ENCODE measurements at places on chromosomes 7 and 10.

DNA sequence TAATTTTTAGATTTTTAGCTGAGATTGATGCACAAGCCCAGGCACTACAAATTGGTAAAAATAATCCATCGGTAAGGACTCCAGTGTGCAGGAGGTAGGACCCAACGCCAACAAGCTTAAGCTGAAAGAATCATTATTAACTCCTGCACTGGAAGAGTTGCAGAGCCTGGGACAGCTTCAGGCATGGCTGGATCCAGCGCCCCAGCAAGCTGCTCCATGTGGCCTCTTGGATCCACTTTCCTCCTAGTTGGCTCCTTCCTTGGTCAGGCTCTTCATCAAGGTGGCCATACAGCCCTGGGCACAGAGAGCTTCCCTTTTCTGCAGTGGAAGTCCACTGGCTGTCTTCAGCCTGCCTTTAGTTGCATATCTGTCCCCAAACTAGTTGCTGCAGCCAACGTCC, 497.4 kb upstream of the FOXK1 start:
- DNase-seq, result no peak

DNA sequence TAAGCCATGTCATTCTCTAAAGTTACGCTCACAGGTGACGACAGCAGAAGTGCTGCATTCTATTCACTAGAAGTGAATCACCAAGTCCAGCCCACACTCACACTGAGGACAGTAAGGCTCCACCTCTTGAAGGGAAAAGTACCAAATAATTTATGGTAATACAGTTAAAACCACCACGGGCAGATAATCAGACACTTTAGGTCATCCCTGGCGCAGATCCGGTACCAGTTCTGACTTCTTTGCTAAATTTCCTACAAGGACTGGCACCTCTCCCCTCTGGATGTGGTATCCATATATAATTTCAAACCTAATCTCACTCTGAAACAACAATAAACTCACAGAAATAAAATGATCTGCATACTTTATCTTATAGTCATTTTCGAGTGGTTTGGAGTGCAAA, 954.7 kb upstream of the GHITM start:
- no peak for DNase-seq

DNA sequence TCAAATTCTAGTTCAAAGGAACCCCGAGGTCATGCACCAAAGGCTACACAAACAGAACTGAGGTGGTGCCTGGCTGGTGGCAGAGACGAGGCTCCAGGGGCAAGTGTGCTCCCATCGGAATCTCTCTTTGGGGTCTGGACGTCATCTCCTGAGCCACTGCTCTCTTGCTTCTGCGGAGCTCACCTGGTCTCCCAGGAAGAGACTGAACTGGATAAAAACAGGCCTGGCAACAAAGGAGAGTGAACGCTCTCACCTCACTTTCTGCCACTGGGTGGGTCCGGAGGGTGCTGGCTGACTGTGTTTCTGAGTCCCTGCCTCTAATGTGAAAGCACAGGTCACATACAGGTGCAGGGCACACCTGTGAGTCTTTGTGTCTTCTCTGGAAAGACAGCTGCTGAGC, 22.4 kb downstream of the VIPR2 start:
- DNase-seq, result no peak

- DNase-seq, result no peak
Measured at GRCh38 chr7:50988465-50988864, 205.8 kb upstream of the GRB10 start.

GRCh38 chr7:159323359-159323758, 178.7 kb upstream of the VIPR2 start:
- DNase-seq, result no peak

DNA sequence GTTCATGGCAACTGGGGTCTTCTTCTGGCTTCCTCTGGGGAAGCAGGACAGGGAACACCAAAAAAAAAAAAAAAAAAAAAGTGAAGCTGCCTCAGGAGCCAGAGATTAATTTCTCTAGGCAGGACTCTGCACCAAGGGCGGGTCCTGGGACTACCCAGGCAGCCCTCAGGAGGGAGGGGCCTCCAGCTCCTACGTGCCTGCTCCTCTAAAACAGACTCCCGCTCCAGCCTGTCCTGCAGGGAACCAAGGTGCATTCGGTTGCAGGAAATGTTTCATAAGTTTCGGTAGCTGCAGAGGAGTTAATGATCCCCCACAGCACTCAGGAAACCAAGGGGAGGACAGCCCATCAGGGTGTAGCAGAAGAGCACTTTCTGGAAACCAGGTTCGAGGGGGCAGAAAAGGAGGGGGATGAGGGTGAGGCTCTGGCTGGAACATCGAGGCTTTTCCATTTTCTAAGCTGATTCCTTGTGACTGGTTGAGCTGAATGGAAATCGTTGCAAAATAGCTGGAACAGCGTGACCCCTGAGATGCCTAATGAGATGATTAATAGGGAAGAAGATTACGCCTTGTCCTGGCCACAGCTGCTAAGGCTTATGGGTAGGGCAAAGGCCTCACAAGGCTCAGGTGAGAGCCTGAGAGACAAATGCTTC, 84.2 kb downstream of the STRA8 start:
- no peak for DNase-seq

DNA sequence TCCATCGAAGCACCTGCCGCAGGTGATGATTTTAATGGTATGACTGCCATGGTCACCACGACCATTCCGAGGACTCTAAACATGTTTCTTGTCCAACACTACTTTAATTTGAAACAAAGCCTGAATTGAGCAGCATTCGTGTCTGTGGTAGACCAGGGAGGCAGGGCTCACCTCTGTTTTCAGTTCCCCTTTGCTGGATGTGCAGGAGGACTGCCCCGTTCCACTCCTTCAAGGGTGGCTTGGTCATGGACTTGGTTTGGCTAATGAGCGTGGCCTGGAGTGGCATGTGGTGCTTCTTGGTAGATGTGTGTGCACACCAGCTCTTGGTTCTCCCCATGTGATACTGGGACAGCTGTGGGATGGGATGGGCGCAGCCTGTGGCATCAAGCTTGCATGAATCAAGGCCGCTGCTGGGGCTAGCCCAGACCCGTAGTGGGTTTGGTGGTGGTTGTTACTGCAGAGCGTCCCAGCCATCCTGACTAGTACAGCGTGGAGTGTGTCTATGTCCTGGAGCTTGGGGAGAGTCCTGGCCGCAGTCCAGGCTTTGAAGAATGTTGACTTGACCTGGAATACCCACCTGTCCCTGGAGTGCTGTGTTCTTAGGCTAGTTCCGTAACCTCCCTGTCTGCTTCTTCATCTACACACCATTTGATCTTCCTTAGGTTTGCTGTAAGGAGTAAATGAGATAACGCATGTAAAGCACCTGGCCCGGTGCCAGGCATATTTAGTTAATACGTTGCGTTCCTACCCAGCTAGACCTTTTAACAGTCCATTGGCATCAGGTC, 34.8 kb downstream of the MGMT start:
- no peak for DNase-seq

DNA sequence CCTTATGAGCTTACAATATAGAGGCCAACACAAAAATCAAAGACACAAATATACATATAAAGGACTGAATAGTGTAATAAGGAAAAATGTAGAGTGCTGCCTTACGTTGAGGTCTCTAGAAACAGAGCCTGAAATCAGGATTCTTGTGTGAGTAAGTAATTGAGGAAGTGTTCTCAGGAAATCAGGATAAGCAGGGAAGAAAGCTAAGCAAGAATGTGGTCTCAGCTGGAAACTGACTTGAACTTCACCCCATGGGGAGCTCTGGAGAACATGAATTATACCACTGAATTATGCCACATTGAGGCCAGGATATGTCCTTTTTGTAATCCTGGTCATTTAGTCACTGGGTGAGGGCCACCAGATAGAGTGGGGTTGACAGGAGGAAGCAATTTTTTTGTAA, 191.9 kb downstream of the ETV1 start:
- no peak for DNase-seq

GRCh38 chr10:110239892-110240291, 32.5 kb downstream of the MXI1 start:
- DNase-seq, result no peak

GRCh38 chr10:16832351-16833080, 15.3 kb upstream of the RSU1 start:
- peak; percentile 98 for DNase-seq

DNA sequence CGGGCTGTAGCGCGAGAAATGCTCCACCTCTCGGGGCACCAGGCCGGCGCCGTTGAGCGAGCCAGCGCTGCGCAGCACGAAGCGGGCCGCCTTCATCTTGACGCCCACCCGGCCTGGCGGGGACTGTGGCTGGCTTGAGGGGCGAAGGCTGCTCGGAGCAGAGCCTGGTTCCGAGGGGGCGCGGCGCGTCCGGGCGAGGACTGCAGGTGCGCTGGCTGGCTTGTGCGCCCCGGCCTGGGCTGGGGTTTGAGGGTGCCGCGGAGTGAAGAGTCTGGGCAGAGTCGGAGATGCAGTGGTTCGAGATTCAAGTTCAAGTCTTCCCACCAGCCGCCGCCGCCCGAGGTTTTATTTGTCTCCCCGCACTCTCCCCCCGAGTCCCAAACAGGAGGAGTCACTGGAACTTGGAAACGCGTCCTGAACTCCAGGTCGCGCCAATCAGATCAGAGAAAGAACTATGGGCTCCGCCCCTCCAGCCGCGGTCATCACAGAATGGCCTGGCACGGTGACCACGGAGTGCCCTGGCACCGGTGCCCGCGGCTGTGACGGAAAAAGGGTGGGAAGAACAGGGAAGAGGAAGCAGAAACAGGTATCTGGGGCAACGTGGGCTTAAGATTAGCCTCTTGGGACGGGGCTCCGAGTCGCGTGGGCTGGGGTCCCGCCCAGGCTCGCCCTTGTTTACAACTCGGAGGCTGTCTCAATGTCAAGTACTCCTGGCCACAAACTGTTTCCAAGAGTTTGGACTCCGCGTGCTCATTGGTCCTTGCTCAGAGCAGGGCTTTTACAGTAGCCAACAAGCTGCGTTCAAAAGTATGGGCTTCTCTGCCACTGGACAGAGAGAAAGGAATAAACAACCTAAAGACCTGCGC, at the start of gene PDK4:
PDK4 (minus strand) TSS at position 319 of the 866 bp plus-strand sequence; CDS start at position 96, 223 bp downstream.
- DNase-seq, result peak; percentile 68

GRCh38 chr7:76356823-76357222, 2.0 kb downstream of the YWHAG start:
- no peak for DNase-seq

DNA sequence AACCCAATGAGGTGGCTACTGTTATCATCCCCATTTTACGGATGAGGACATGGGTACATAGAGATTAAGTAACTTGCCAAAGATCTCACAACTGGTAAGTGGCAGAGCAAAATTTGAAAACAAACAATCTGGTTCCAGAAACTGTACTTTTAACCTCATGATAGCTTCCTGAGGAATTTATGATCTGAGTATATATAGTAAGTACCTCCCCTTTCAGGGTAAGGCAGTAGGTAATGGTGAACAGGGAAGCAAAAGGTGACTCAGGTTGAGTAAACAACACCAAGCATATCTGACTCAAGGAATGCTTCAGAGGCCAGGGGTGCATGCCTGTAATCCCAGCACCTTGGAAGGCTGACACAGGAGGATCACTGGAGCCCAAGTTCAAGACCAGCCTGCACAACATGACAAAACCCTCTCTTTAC, 21.1 kb downstream of the KLLN start:
- peak; percentile 3 for DNase-seq

- no peak for DNase-seq
Measured at GRCh38 chr10:89209718-89210117, 2.6 kb upstream of the CH25H start.

- no peak for DNase-seq
Measured at GRCh38 chr7:127486654-127487053, 94.1 kb upstream of the ZNF800 start.

- no peak for DNase-seq
Measured at GRCh38 chr10:54903745-54904144, 102.7 kb upstream of the PCDH15 start.

DNA sequence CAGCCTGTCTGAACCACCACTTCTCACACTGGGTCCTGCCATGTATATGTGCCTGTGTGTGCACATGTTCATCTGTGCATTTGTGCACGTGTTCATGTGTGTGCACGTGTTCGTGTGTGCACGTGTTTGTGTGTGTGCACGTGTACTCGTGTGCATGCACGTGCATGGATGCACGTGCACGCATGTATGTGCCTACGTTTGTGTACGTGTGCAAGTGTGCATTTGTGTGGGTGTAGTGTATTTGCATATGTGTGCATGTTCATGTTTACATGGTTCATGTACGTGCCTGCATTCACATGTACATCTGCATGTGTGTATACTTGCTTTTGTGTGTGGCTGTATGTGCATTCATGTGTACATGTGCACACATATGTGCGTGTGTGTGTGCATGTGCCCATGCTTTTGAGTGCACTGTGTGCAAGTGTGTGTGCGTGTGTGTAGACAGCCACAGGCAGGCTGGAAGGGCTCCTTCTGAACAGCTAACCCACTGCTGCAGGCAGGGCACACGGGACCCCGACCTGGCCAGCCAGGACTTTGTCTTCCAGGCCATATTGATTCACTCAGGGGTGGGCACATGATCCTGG, 28.2 kb downstream of the SLC29A4 start:
- DNase-seq, result no peak

DNA sequence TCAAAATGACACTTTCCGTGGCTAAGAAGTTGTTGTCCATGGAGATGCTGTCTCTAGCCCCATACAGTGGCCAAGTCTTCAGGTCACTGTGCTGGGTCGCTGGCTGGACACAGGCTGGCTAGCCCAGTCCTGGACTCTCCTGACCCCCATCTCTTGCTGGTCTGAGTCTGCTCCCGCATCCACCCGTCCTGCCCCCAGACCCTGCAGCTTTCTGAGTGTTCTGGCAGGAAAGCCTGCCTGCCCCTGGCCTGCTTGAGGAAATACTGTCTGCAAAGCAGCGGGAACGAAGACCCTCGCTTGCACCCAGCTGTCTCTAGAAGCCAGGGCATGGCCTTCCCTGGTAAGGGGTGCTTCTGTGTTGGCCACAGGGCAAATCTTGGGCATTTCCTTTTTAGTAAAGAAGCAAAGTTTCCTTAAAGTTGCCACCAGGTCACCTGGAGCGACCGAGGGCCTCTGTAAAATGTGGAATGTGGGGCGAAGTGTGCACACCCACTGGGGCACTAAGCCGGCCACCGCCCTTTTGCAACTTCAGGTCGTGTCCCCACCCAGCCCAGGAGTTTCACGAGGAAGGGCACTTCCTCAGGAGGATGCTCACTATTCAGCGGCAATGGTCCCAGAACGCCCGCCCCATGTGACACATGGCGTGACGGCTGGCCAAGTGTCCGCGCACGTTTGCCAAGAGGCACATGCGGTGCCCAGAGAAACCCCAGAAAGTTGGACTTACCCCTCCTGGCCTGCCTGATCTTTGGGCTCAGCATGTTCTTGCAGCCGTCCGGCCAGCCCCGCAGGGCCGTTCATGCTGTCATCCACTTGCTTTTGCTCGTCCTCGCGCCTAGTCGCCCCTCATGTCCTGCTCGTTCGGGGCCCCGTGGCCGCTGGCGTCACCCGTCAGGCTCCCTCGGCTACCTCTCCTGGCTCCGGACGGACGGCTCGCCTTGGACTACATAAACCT, 558 bp downstream of the ARHGAP22 start:
- peak; percentile 20 for DNase-seq

Measured in AG10803 (cell line).